ENCODE measurements at places on chromosomes 5 and 9. TPM values are rescaled to one million over a fixed set of nuclear protein-coding genes. Genes with fewer than 3 reads are reported as not detected.

The SPEF2 gene
- total RNA-seq, result 0.84 TPM

The ROR2 gene
- 0.12 TPM for total RNA-seq

The DBN1 gene
- 39.5 TPM for total RNA-seq

The OR1Q1 gene
- total RNA-seq, result not detected

The ARPC5L gene
- total RNA-seq, result 33.8 TPM

The TAF1L gene
- total RNA-seq, result not detected

The BTNL8 gene
- 0.12 TPM for total RNA-seq

The FIBCD1 gene
- 15.6 TPM for total RNA-seq

GRCh38 chr5:120014535-120014934 is 385.2 kb downstream of the FAM170A start:
- no peak for DNase-seq

DNA sequence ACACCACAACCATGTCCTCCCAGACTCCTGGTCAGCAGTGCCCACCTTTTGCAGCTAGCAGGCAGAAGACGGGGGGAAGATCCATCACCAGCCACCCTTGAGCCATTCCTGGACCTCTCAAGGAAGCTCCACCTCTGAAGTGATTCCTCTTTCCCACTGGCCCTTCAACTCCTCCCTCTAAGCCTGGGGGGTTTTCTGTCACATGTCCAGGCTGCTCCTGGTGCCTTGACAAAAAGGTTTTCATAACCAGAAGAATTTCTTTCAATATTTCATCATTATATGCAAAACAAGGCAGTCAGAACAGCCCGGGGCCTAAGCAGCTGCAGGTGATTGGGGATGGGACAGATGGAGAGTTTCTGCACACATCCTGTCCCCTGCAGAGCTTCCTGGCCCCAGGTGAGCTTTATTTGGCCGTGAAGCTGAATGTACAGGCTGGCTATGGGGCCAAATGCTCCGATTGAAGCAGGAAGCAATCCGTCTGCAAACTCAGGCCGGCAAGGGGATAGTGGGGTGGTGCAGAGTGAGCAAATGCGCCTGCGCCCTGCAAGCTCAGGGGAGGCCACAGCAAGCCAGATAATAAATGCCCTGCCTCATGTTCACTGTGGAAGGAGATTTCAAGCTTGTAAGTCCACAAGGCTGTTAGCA is 173.5 kb downstream of the C5orf15 start:
- no peak for DNase-seq

GRCh38 chr5:100889165-100889743 is 13.8 kb downstream of the ST8SIA4 start:
- no peak for DNase-seq

DNA sequence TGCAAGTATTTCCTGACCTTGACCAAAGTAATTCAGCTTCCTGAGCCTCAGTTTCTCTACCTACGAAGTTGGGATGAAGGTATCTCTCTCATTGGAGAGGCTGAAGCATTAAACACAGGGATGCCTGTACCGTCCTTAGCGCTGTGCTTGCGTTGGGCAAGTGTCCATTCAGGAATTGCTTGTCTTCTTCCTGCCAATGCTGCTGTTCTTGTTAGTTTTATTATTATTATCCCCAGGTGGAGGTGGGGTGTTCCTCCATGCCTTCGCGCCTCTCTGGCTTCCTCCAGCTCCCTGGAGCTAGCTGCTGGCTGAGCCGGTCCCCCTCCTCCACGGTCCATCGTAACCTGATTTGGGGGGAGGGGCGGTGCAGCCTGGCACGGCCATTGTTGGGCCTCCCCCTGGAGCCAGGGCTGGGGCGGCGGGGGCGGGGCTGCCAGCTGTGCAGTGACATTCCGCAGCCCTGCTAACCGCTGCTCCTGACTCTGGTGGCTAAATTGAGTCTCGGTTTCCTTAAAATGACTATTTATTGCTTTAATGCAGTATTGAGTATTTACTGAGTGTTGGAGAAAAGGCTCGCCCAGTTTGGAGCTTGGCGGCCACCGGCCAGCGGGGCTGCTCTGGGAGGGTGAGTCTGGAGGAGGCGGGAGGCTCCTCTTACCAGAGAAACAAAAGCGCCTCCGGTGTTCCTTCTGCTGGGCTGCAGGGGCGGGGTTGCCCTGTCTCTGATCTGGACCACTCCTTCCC is 51.3 kb downstream of the LMX1B start:
- DNase-seq, result no peak

GRCh38 chr5:9197881-9198260 is 348.0 kb downstream of the SEMA5A start:
- DNase-seq, result peak; percentile 37

DNA sequence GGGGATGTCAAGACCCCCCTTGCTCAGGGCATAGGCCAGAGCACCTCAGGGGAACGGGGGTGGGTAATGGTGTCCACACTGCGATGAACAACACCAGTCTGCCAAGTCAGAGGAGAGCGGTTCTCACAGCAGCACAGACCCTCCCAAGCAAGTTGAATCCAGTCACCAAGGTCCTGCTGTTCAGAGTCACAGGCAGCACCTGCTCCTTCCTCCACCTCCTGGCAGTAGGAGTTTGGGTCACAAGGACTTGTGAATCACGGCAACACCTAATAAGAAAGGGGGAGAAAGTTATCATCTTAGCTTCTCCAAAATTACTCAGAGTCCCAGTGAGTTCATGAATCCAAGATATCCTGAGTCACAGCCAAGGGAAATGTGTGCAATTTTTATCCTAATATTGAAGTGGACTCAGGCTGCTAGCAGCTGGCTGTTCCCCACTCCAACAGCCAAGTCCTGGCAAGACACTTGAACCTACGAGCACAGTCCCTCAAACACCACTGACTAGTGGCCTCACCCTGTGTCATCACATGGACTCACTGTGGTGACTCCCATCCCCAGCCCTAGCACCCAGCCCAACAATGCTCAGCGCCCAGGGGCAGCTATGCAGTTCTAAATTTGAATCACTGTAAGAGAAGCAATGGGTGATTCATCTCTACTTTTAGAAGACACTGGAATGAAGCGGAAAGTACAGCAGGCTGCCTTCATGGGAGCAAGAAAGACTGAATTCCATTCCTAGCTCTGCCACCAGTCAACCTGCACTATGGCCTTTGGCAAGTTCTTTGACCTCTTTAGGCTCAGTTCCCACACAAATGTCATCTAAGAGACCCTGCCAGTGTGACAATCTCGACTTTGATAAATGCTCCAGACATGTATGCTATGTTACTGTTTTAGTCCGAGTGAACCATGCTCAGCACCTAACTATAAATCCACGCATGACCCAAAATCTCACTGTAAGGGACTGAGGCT is 113.7 kb downstream of the KLHL3 start:
- DNase-seq, result peak; percentile 87

DNA sequence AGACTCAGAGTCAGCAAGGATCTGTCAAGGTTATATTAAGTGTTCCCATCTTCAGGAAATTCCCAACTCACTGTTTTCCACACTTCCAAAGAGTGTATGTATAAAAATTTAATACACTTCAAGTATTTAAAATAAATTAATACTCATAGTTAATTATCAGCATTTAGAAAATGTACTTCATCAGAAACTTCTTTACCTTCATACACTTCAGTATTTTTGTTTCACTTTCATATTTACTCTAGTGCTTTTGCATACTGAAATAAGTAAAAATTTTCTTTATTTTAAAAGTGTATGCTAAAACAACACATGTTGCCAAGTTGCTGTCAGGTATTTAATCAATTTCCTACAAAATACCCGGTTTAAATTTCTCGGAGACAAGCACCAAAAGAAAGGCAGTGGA is 16.5 kb downstream of the RICTOR start:
- peak; percentile 2 for DNase-seq

DNA sequence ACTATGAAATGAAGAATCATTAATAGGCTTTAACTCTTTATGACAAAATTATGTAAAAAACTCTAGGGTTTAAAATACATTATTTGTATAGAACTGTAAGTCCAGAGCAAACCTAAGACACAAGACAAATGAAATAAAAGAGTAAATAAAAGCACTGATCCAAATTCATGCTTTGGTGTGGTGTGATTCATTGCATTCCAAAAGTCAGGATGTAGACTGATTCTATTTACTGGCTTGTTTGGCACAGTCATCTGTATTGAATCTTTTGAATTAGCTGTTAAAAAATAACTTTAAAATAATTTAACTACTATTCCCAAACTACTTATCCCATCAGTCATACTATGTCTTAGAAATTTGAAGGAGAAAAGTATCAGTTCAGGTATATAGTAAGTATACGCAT is 31.1 kb downstream of the IL4 start:
- DNase-seq, result no peak

GRCh38 chr9:75644649-75645048 is 245.8 kb upstream of the PCSK5 start:
- no peak for DNase-seq

GRCh38 chr5:112159435-112159834 is 259.6 kb downstream of the EPB41L4A start:
- DNase-seq, result no peak

- no peak for DNase-seq
Measured at GRCh38 chr5:169027501-169028061, 273.4 kb downstream of the SLIT3 start.

DNA sequence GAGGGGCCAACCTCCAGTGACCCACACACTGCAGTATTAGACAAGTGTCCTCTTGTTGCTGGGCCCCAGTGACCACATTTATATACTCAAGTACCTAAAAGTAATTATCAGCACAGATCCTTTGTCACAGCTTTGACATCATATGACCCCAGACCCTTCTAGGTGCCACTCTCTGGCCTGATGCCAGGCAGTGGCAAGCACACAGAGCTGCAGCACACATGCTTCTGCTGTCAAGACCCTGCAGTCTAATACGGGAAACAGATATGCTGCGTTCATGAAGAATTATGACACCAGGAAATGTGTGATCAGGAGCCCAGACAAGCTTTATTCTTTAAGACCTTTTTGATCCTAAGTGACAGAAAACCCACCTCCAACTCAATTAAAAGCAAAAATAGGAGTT is 63.8 kb upstream of the AFAP1L1 start:
- DNase-seq, result no peak

GRCh38 chr9:136036050-136036449 is 59.0 kb downstream of the NACC2 start:
- no peak for DNase-seq

GRCh38 chr9:3509926-3510325 is 15.9 kb downstream of the RFX3 start:
- no peak for DNase-seq

- no peak for DNase-seq
Measured at GRCh38 chr5:9833871-9834270, 203.7 kb upstream of the TAS2R1 start.

DNA sequence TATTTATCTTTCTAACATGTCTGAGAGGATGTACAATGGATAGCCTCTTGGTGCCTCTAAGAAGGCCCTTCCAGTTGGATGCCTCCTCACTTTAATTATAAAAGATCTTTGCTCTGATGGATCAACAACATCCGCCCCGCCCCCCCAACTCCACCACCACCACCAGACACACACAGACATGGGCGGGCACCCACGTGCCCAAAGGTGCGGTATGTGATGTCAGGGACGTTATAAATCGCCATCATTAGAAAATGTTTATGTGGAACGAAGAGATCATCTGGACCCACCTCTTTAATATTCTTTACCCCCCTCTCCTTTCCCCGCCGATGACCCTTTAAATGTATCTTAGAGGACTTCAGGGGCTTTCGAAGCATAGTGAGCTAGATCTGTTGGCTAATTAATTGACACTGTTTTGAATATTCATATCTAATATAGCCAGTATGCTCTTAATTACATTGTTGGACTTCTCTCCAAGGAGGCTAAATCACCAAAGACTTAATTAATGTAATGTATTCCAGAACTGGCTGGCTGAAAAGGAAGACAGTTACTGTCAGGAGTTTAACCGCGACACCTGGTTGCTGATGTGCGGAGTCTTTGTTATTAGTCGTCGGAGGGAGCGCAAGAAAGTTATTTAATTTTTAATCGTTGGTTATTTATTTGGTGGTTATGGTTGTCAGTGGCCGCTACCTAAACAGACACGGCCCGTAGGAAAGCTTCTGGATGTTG is 6.1 kb upstream of the FOXB2 start:
- no peak for DNase-seq

- no peak for DNase-seq
Measured at GRCh38 chr5:180623411-180623834, 26.0 kb downstream of the FLT4 start.

DNA sequence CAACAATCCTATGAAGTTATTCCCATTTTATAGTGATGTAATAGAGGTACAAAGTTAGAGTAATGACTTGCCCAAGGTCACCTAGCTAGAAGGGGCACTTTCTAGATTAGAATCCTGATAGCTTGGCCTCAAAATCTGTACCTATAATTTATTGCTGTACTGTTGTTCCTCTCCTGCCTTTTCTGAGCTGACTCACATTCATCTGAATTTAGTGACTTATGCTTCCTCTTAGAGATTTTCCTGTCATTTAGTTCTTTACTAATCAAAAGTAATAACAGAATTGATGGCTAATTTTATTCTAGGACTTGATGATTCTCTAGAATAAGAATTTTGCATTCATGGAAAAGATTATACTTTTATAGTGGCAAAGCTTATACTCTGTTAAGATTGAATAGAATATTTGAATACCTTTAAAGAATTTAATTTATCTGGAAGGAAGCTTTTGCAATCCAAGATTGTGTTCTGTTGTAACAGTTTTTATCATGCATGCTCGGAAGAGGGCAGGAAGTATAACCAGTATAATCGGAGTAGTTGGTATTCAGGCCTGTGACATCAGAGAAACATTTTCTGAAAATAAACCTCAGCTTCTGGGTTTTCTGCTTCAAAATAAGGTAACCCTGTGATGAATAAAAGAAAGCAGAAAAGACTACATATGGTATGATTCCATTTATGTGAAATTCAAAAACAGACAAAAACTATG is 21.3 kb downstream of the CYSTM1 start:
- no peak for DNase-seq

GRCh38 chr5:131367219-131367860 is 103.5 kb downstream of the CDC42SE2 start:
- DNase-seq, result no peak

GRCh38 chr5:180786531-180787398 is 15.8 kb downstream of the MGAT1 start:
- DNase-seq, result no peak

DNA sequence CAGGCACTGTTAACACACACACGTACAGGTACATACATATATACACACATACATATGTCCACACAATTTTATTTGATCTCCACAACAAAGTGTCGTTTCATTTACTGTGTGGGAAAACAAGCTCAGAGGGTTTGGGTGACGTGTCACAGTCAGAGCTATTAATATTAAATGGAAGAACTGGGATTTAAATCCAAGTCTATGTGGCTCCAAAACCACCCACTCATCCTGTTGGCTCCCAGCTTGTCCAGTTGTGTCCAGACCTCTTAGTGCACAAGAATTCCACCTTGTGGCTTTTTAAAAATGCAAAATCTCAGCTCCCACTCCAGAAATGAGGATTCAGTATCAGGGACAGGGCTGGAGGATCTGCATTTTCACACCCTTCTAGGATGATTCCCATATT is 52.3 kb upstream of the PTPDC1 start:
- DNase-seq, result peak; percentile 19

- peak; percentile 92 for DNase-seq
Measured at GRCh38 chr5:175214152-175214551, 229.8 kb downstream of the DRD1 start.

- peak; percentile 5 for DNase-seq
Measured at GRCh38 chr5:7391215-7391614, 4.7 kb upstream of the ADCY2 start.

All from RPMI7951 (cell line).